Naive thymus-derived CD8-positive, alpha-beta T cell (primary cell): ENCODE measurements at places on chromosomes 7 and 10.

GRCh38 chr10:3397846-3398245 is 225.3 kb upstream of the PITRM1 start:
- no peak overlapping the region for H3K4me3 ChIP-seq
- H3K27ac ChIP-seq = no peak overlapping the region
- no peaks in the 10 kb centered on the region for H3K36me3 ChIP-seq
- no peaks in the 10 kb centered on the region for H3K4me1 ChIP-seq
- no peak for DNase-seq

GRCh38 chr10:122120008-122120744 is 131.2 kb downstream of the TACC2 start:
- H3K4me3 ChIP-seq = no peak overlapping the region
- no peak for DNase-seq
- H3K27me3 ChIP-seq = peaks cover 8% of the 10 kb centered on the region
- no peaks in the 10 kb centered on the region for H3K36me3 ChIP-seq
- H3K27ac ChIP-seq = no peak overlapping the region

GRCh38 chr10:119668461-119668860 is 17.3 kb downstream of the BAG3 start:
- no peak overlapping the region for H3K4me3 ChIP-seq
- H3K4me1 ChIP-seq = peaks cover 50% of the 10 kb centered on the region
- no peaks in the 10 kb centered on the region for H3K27me3 ChIP-seq
- no peak for DNase-seq
- H3K27ac ChIP-seq = peak overlapping the region; percentile 19
- peaks cover 3% of the 10 kb centered on the region for H3K36me3 ChIP-seq

DNA sequence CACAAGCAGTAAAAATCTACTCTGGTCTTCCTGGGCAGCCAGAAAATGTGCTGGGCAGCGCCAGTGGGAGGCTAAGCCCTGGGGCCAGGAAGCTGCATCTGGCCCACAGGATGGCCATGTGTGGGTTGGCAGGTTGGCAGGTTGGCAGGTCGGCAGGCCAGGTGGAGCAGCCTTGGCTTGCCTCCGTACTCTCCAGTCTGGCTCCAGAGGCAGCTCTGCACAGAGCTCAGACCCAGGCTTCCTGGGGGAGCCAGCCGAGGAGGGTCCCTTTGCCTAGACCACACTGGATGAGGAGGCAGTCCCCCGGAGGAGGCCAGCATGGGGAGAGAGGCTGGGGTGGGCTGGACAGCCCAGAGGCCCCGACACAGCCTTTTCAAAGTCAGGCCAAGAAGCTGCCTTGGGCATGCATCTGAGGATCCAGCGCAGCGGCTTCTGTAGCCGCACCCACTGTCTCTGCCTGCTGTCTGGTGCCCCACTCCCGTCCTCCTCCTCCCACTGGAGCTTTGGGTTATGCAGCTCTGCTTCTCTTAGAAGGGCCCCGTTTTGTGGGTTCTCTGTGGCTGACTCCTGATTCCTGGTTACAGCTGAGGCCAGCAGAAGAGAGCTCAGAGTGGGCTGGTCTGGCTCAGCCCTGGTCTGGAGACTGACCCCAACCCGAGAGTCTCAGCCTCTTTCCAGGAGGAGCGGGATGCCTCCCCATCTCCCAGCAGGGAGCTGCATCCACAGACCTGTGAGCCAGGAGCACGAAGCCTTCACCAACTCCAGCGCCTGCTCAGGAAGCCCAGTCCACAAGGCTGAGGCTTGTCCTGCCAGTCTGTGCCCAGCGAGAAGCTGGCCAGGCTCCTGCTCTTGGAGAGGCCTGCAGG is 44.6 kb downstream of the CFAP46 start:
- peaks cover 13% of the 10 kb centered on the region for H3K27me3 ChIP-seq
- no peak overlapping the region for H3K27ac ChIP-seq
- H3K4me1 ChIP-seq = peaks cover 5% of the 10 kb centered on the region
- H3K36me3 ChIP-seq = peaks cover 11% of the 10 kb centered on the region
- no peak for DNase-seq
- H3K4me3 ChIP-seq = no peak overlapping the region

DNA sequence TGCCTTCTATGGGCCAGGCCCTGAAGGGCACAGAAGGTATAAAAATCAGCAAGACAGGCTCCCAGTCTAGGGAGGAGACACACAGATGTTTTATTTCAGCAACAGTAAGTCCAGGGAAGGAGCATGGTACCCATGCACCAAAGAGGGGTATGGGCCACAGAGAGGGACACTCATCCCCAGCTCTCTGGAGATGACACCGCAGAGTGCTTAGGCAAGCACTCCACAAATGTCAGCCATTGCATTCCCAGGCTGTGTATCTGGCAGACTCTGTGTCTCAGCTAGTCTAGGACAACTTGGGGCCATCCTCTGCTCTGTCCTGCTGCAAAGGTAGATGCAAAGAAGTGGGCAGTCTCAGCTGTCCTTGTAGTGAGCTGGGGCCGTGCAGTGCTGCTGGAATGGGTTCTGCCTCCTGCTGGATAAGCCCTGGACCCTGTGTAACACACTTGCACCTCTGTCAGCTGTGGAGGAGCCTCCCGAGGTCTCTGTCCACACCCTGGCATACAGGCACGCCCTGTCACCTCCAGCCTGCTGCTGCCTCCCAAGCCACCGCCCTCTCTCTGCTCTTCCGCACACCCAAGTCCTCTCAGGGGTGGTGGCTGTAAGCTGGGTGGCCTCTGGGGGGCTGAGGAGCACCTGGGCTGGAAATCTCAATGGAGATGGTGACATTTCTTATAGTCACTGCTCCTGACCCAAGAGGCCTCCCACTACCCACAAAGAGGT is 57.6 kb downstream of the VOPP1 start:
- H3K4me1 ChIP-seq = peaks cover 29% of the 10 kb centered on the region
- no peaks in the 10 kb centered on the region for H3K27me3 ChIP-seq
- H3K27ac ChIP-seq = peak overlapping the region; percentile 67
- no peak overlapping the region for H3K4me3 ChIP-seq
- DNase-seq = no peak
- no peaks in the 10 kb centered on the region for H3K36me3 ChIP-seq

DNA sequence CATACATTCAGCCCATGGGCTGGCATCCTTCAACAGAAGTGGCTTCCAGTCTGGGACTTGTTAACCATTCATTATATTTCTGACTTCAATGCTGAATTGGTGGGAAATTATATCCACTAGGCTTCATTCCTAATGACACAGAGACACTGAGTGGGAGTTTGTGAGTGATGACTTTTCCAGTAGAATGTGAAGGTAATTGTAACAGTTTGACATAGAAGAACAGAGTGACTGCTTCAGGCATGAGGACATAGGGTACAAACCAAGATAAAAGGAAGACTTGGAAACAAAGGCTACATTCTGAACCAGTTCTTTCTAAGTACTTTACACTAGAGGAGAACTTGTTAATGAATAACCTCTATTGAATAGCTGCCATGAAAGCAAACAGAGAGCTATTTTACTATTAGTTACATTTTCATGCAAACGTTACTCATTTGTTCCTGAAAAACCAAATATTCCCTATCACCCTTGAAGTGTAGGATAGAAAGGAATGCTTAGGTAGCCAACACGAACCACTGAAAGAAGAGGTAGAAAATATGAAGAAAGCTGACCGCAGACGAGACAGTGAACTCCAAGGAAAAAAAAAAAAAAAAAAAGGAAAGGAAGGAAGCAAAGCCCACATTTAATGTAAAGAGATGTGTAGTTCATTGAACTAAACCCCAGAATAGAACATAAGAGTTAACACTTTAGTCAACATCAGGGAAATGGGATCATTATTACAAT is 237.0 kb upstream of the SEMA3C start:
- H3K27ac ChIP-seq = no peak overlapping the region
- no peaks in the 10 kb centered on the region for H3K4me1 ChIP-seq
- no peak overlapping the region for H3K4me3 ChIP-seq
- DNase-seq = no peak

DNA sequence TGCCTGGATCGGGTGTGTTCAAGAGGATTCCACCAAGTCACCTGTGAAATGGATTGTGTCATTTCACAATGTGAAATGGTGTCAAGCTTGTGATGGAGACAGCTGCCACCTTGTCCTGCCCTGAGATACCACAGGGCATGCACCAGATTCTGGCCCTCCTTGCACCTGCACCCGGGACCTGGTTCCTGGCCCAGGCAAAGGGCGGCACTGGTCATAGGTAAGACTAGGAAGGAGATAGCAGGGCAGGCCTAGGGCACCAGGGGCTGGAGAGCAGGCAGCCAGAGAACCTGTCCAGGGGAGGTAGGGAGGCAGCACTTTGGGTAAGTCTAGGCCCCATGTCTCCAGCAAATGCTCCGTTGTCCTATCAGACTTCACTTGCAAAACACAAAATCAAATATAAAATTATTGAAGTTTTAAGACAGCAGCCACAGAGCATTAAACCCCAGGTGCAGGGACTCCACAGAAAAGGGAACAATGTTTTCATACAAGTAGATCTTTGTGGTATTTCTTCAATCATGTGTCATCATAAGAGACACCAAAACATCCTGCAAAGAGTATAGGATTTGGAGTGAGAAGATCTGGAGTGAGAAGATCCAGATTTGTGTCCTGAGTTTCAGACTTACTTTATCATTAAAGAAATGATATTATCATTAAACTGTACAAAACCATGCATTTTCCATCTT is 22.7 kb upstream of the ZNF800 start:
- H3K4me3 ChIP-seq = no peak overlapping the region
- DNase-seq = no peak
- H3K36me3 ChIP-seq = no peaks in the 10 kb centered on the region
- H3K27me3 ChIP-seq = no peaks in the 10 kb centered on the region

- no peak overlapping the region for H3K27ac ChIP-seq
- no peaks in the 10 kb centered on the region for H3K27me3 ChIP-seq
- no peak for DNase-seq
- peaks cover 2% of the 10 kb centered on the region for H3K4me1 ChIP-seq
- no peak overlapping the region for H3K4me3 ChIP-seq
Measured at GRCh38 chr10:26386781-26387180, 51.4 kb upstream of the APBB1IP start.

DNA sequence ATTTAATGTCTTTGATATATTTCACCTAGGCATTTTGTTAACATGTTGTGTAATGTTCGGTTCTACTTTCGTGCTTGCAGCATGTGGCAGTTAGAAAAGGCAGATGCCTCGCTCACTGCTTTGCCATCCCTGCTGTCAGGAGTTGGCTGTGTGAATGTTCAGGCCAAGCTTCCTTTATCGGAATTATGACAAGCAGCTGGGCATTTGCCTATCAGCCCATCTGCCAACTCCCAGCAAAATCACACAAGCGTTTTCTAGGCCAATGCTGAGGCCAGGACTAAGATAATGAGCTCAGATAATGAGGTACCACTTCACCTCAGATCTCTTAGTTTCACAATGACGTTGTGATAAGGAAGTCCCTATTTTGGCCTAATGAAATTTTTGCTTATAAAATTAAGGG is 212.7 kb upstream of the FAM3C start:
- H3K4me1 ChIP-seq = no peaks in the 10 kb centered on the region
- DNase-seq = no peak
- H3K4me3 ChIP-seq = no peak overlapping the region
- no peak overlapping the region for H3K27ac ChIP-seq
- no peaks in the 10 kb centered on the region for H3K36me3 ChIP-seq

GRCh38 chr10:95287281-95287680 is 3.5 kb downstream of the PDLIM1 start:
- H3K4me3 ChIP-seq = no peak overlapping the region
- H3K36me3 ChIP-seq = peaks cover 6% of the 10 kb centered on the region
- no peak for DNase-seq
- H3K4me1 ChIP-seq = peaks cover 8% of the 10 kb centered on the region
- H3K27ac ChIP-seq = no peak overlapping the region

- no peaks in the 10 kb centered on the region for H3K4me1 ChIP-seq
- H3K27ac ChIP-seq = no peak overlapping the region
- H3K36me3 ChIP-seq = peaks cover 11% of the 10 kb centered on the region
- no peak for DNase-seq
Measured at GRCh38 chr10:95214369-95214768, 20.3 kb downstream of the ACSM6 start.

DNA sequence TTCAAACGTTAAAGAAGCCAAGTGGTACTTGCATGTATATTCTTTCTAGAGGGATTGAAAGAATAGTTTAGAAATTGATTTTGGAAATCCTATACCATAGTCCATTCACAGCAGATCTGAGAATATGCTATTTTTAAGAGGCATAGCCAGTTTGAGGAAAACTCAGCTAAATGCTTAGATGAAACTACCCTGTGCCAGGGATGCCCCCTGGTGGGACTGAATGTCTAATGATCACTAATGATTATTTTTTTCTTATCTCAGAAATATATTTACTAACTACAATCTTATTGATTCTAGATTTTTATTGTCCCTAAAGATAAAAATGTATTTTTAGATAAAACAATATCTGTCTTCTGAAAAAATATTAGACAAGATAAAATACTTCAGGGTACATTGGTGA is 844.9 kb upstream of the PHF14 start:
- no peak overlapping the region for H3K27ac ChIP-seq
- no peak for DNase-seq
- no peaks in the 10 kb centered on the region for H3K27me3 ChIP-seq
- no peaks in the 10 kb centered on the region for H3K36me3 ChIP-seq
- H3K4me3 ChIP-seq = no peak overlapping the region

DNA sequence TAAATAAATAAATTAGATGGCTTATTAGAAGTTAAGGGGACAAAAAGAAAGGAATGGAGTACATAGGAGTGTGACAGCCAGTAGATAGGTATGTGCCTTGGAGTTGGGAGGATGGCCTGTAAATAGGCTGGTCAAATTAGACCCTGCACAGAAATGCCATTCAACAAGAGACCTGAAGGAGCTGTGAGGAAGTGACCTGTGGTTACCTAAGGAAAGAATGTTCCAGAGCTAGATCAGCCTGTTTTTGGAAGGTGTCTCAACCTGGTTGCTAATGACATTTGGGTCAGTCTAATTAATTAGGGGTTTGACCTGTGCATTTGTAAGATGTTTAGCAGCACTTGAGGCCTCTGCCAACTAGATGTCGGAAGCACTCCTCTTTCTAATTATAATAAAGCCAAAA is 315.3 kb upstream of the PLXDC2 start:
- H3K36me3 ChIP-seq = no peaks in the 10 kb centered on the region
- no peak overlapping the region for H3K27ac ChIP-seq
- H3K27me3 ChIP-seq = no peaks in the 10 kb centered on the region
- no peaks in the 10 kb centered on the region for H3K4me1 ChIP-seq

DNA sequence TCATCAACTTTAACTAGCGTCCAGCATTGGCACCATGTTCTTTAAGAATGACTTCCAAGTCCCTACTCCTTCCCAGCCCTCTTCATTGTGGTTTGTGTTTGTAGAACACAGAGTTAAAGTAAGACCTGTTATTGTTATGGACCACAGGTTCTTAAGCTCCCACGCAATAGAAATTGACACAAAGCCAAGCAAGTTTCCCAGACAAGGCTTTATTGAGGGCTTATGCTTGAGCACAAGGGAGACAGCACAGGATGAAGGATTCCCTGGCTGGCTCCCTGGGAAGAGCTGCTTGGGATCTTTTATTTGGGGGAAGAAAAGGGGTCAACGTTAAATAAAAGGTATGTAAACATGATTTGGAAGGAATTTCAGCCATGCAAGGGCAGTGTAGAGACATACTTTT is 44.3 kb upstream of the PRKCQ start:
- peaks cover 11% of the 10 kb centered on the region for H3K36me3 ChIP-seq
- H3K4me1 ChIP-seq = peaks cover 22% of the 10 kb centered on the region
- no peaks in the 10 kb centered on the region for H3K27me3 ChIP-seq
- DNase-seq = no peak
